ENCODE measurements at places on chromosomes 2 and 18. TPM values are rescaled to one million over a fixed set of nuclear protein-coding genes. Genes with fewer than 3 reads are reported as not detected.

DNA sequence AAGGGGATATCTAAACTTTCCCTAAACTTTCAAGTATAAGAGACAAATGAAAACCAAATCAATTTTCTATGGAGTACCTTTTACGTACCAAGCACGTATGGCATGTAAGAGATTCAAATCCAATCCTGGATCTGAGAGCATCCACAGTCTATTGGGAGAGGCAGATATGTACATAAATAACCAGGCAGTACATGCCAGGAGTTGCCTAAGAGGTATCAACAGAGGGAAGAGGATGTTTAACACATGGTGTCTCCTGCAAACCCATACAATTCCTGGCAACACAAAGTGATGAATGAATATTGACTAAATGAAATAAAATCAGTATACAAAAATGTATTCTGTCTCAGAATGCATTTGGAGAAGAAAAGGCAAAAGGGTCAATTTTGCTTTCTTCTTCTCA is 116.6 kb downstream of the PIGN start:
- no peaks in the 10 kb centered on the region for H3K27me3 ChIP-seq
- no peak overlapping the region for H3K27ac ChIP-seq
- no peak for DNase-seq
- H3K4me3 ChIP-seq, result no peak overlapping the region

DNA sequence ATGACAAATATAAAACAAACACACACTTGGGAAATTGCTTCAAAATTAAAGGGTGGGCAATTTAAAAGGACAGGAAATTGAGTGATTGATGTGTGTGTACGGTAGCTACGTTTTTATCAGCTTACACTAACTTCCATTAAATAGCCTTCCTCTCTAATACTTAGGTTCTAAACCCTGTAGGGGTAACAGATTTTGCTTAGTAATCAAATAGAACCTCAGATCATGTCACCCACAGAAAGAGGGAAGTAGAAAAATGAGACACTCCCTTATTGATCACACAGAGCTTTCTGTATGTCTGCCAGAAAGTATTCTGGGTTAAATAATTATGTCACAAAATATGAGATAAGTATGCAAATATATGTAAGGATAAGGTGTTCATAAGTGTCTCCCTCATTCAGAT is 93.3 kb downstream of the ICA1L start:
- peaks cover 4% of the 10 kb centered on the region for H3K36me3 ChIP-seq
- H3K4me3 ChIP-seq, result no peak overlapping the region
- peaks cover 10% of the 10 kb centered on the region for H3K4me1 ChIP-seq
- no peaks in the 10 kb centered on the region for H3K27me3 ChIP-seq
- H3K27ac ChIP-seq, result no peak overlapping the region
- no peak for DNase-seq

DNA sequence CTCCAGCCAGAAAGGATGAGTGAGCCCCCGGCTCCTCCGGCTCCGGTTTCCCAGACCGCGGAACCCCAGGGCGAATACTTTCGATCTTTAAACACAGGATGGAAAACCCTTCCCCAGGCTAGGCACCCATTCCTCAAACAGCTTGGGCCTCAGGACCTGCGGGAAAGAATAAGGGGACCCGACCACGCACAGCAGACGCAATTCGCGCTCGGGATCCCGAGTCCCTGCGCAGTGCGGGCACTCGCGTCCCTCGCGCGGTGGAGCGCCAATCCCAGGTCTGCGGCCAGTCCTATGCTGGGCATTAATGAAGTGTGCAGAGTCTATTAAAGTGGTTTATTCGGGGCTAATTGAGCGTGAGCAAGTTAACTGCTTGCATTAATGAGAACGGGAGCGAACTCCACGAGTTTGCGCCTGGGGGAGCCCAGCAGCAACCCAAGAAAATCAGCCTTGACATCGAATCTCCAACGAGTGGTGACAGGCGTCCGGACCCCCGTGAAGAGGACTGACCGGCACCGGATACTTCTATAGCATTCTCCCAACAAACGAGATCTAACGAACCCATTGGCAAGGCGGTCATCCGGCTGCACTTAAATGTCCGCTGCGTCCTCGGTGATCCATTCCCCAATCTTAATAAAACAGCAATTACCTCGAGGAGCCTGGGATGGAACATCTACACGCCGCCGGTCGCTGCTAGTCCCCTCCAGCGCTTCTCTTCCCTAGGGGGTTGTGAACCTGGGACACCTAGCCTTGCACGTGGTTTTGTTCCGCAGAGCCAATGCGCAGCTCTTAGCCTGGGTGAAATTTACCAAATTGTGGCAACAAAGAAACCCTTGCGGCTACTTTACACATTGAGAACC is 1.6 kb downstream of the OSR1 start:
- H3K4me1 ChIP-seq, result peaks cover 29% of the 10 kb centered on the region
- H3K27ac ChIP-seq, result peak overlapping the region; percentile 56
- no peak for DNase-seq
- H3K4me3 ChIP-seq, result no peak overlapping the region
- H3K36me3 ChIP-seq, result peaks cover 1% of the 10 kb centered on the region

- no peak overlapping the region for H3K27ac ChIP-seq
- no peaks in the 10 kb centered on the region for H3K27me3 ChIP-seq
- H3K4me1 ChIP-seq, result no peaks in the 10 kb centered on the region
- H3K4me3 ChIP-seq, result no peak overlapping the region
Measured at GRCh38 chr18:79553696-79554095, 125.9 kb upstream of the CTDP1 start.

GRCh38 chr2:107002735-107003134 is 116.8 kb upstream of the ST6GAL2 start:
- H3K27ac ChIP-seq, result no peak overlapping the region
- no peaks in the 10 kb centered on the region for H3K27me3 ChIP-seq

- H3K36me3 ChIP-seq, result peaks cover 17% of the 10 kb centered on the region
- no peak overlapping the region for H3K4me3 ChIP-seq
- no peak for DNase-seq
- H3K27me3 ChIP-seq, result no peaks in the 10 kb centered on the region
Measured at GRCh38 chr2:226831266-226831665, 4.6 kb upstream of the RHBDD1 start.

- DNase-seq, result no peak
- H3K4me3 ChIP-seq, result no peak overlapping the region
- no peaks in the 10 kb centered on the region for H3K36me3 ChIP-seq
- H3K27me3 ChIP-seq, result no peaks in the 10 kb centered on the region
- H3K4me1 ChIP-seq, result no peaks in the 10 kb centered on the region
Measured at GRCh38 chr18:75739682-75740081, 312.2 kb upstream of the SMIM21 start.

The RBM44 gene
- total RNA-seq, result 0.42 TPM

- peak overlapping the region; percentile 34 for H3K27ac ChIP-seq
- no peak for DNase-seq
- peak overlapping the region; percentile 98 for H3K4me3 ChIP-seq
- no peaks in the 10 kb centered on the region for H3K27me3 ChIP-seq
- peaks cover 51% of the 10 kb centered on the region for H3K4me1 ChIP-seq
Measured at GRCh38 chr2:36964496-36965058, 1.8 kb downstream of the STRN start.

The TUBB8B gene
- total RNA-seq, result not detected

- H3K27me3 ChIP-seq, result peaks cover 8% of the 10 kb centered on the region
- H3K27ac ChIP-seq, result no peak overlapping the region
- H3K36me3 ChIP-seq, result no peaks in the 10 kb centered on the region
- no peak for DNase-seq
- no peak overlapping the region for H3K4me3 ChIP-seq
Measured at GRCh38 chr2:95008306-95008705, 17.2 kb upstream of the MAL start.

The NEU4 gene
- total RNA-seq, result 0.12 TPM

The EEF1B2 gene
- total RNA-seq, result 565 TPM

GRCh38 chr2:128363934-128364361 is 45.3 kb upstream of the HS6ST1 start:
- peaks cover 27% of the 10 kb centered on the region for H3K27me3 ChIP-seq
- no peak overlapping the region for H3K27ac ChIP-seq
- H3K4me3 ChIP-seq, result no peak overlapping the region
- DNase-seq, result no peak
- H3K36me3 ChIP-seq, result no peaks in the 10 kb centered on the region

DNA sequence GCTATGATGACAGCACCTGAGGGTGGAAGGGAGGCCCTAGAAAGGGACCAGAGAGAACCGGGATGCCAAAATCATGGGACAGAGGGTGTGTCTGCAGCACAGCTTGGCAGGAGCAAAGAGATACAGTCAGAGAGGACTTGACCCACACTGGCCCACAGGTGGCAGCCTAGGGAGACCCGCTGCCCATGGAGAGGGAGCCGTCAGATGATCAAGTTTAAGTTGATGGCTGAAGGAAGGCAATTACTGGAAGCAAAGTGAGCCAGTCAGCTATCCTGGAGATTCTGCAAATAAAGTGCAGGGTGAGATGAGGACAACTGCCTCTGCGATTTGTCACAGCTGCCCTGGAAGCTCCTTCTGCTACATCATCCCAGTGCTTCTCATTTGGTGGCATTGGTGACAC is 74.0 kb downstream of the CMPK2 start:
- H3K27ac ChIP-seq, result no peak overlapping the region
- no peaks in the 10 kb centered on the region for H3K4me1 ChIP-seq
- H3K27me3 ChIP-seq, result peaks cover 34% of the 10 kb centered on the region
- no peaks in the 10 kb centered on the region for H3K36me3 ChIP-seq

- no peak overlapping the region for H3K4me3 ChIP-seq
- H3K36me3 ChIP-seq, result no peaks in the 10 kb centered on the region
- H3K27me3 ChIP-seq, result peaks cover 70% of the 10 kb centered on the region
- no peak overlapping the region for H3K27ac ChIP-seq
- H3K4me1 ChIP-seq, result no peaks in the 10 kb centered on the region
- no peak for DNase-seq
Measured at GRCh38 chr2:45631955-45632354, 19.5 kb upstream of the PRKCE start.

GRCh38 chr2:143356736-143357446 is 227.7 kb downstream of the ARHGAP15 start:
- DNase-seq, result no peak
- no peaks in the 10 kb centered on the region for H3K27me3 ChIP-seq
- no peak overlapping the region for H3K27ac ChIP-seq

DNA sequence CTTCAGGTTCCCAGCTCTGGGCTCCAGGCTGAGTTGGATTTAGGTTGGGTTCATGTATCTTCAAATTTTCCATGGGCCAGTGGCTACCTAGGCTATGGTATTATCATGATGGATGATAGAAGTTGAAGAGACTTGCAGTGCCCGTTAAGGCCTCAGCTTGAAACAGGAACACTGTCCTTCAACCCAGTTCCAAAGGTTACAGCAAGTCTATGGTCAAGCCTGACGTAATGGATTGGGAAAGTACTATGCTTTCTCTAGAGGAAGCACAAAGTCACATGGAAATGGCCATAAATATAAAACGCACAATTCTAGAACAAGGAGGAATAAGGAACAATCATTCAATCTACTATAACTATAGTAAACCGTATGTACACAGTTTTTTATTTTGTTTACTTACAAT is 593.2 kb downstream of the ZEB2 start:
- H3K27me3 ChIP-seq, result peaks cover 31% of the 10 kb centered on the region
- H3K27ac ChIP-seq, result no peak overlapping the region
- no peaks in the 10 kb centered on the region for H3K4me1 ChIP-seq
- H3K36me3 ChIP-seq, result peaks cover 2% of the 10 kb centered on the region
- no peak for DNase-seq

DNA sequence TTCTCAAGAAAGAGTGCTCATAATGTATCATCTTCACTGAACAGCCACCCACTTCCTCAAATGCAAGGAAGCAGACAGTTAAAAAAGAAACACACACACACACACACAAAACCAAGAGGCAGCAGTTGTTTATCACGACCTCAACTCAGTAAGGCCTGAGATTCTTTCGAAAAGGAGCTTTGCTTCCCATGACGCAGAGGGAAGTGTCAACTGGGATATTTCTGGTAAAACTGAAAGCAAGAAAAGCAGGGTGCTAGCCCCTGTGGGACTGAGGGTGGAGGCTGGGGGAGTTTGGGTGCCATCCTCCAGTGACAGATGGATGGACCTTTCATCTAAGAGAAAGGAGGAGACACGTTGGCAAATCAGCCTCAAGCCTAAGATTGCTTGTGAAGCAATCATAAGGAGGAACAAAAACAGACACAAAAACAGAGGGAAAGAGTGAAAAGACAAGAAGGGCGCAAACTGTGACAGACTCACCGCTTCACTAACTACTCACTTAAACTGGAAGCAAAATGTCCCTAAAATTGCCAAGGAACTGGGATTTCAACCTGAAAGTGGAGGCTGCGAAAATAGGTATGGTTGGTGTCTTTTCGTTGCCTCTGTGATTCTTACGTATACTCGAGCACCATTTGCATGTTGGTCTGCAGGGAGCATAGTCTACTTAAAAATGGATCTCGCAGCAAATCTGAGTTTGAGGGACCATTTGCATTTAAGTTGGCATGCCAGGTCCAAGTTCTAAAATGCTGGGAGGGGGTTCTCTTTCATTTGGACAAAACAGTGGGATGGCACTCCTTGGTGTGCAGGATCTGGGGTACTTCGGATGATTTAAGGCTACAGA is at the start of gene ARHGAP25:
ARHGAP25 (plus strand) TSS at position 124 of the 838 bp plus-strand sequence; CDS start at position 513, 389 bp downstream.
- DNase-seq, result peak; percentile 80
- H3K4me1 ChIP-seq, result peaks cover 35% of the 10 kb centered on the region
- no peaks in the 10 kb centered on the region for H3K27me3 ChIP-seq
- H3K4me3 ChIP-seq, result no peak within 1 kb of the TSS
- peaks cover 37% of the 10 kb centered on the region for H3K36me3 ChIP-seq
- no peak within 1 kb of the TSS for H3K27ac ChIP-seq

GRCh38 chr2:65044097-65044735 is 12.0 kb upstream of the CEP68 start:
- no peak overlapping the region for H3K27ac ChIP-seq
- no peaks in the 10 kb centered on the region for H3K27me3 ChIP-seq
- H3K4me3 ChIP-seq, result no peak overlapping the region
- peaks cover 36% of the 10 kb centered on the region for H3K36me3 ChIP-seq
- peaks cover 16% of the 10 kb centered on the region for H3K4me1 ChIP-seq

GRCh38 chr2:104836841-104837240 is 17.1 kb upstream of the POU3F3 start:
- H3K27me3 ChIP-seq, result peaks cover 22% of the 10 kb centered on the region
- no peaks in the 10 kb centered on the region for H3K36me3 ChIP-seq
- no peaks in the 10 kb centered on the region for H3K4me1 ChIP-seq
- H3K27ac ChIP-seq, result no peak overlapping the region
- no peak for DNase-seq

DNA sequence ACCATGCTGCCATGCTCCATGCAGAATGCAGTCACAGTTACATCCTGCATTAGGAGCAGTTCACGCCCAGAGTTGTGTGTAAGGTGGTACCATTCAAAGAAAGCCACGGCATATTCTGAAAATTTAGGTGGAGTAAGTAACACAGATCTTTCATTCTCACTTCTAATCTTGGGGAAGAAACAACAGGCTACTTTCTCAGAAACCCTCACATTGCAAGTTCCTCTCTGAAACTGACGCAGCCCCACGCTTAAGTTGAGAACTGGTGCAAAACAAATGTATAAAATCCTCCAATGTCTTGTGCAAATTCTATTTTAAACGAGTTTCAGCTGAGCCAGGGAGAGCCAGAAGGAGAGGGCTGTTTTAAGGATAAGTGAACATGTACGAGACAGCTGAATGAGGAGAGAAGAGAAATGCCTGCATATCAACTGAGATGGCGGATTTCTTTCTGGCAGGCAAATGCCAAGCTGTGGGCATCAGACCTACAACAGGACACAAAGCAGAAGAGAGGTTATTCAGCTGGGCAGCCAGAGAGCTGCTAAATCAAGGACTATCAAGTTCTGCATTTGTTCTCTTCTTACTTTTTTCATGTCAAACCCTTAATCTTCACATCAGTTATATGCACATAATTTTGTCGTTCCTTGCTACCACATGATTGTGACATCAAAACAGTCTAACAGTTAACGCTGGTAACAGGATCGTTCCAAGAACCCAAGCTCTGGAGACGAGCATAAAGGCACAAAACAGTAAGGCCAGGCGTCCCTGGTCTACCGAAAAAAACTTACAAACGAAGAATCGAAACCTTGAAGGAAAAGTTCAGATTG is 6.4 kb downstream of the ARL4C start:
- H3K4me1 ChIP-seq, result peaks cover 65% of the 10 kb centered on the region
- peaks cover 80% of the 10 kb centered on the region for H3K36me3 ChIP-seq
- peak overlapping the region; percentile 97 for H3K27ac ChIP-seq
- peak; percentile 77 for DNase-seq

Measured in activated CD8-positive, alpha-beta memory T cell treated with anti-CD3 and anti-CD28 coated beads, Interleukin-2, amount 10 ng/mL, durations not matched to agents 7 days and 5 days (primary cell).